ENCODE measurements at places on chromosomes 2 and 18.

DNA sequence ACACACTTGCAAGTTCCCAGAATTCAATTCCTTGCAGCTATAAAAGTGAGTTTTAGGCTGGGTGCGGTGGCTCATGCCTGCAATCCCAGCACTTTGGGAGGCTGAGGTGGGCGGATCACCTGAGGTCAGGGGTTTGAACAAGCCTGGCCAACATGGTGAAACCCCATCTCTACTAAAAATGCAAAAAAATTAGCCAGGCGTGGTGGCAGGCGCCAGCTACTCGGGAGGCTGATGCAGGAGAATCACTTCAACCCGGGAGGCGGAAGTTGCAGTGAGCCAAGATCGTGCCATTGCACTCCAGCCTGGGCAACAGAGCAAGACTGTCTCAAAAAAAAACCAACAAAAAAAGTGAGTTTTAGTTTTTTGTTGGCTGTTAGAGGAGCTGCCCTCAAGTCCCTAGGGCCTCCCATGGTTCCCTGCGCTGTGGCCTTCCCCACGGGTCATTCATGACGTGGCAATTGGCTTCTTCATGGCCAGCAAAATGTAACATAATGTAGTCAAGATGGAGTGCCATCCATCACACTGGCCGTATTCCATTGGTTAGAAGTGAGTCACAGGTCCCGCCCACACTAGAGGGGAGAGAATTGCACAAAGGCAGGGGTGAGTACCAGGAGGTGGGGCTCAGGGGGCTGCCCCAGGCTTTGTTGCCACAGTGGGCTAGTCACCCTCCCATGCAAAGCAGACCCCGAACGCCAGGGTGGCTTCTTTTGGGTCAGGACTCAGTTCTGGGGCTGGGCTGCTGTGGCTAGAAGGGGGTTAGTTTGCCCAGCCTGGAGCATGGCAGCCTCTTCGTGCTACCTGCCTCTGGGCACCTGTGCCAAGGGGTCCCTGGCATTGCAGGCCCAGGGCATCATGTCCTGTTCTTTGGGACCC lies 37.7 kb upstream of the INHBB start:
- DNase-seq: no peak

DNA sequence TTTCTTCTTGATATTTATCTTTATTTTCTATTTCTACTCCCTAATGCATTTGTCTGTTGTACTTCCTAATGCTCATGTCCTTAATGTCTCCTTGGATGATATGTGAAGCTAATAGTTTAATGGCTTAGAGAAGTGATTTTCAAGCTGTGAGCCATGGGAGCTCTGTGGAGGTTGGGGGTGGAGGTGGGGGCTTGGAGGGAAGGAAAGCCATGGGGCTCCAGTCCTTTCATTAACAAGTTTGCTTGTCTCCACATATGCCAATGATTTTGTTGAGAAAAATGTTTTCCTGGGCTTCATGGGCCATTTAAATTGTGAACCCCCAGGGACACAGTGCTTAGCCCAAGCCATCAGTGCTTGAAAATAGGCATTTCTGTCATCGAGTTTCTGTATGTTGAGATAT lies 264.1 kb downstream of the SCG2 start:
- DNase-seq: no peak

GRCh38 chr2:158319269-158319668 lies 137.3 kb downstream of the CCDC148 start:
- no peak for DNase-seq

DNA sequence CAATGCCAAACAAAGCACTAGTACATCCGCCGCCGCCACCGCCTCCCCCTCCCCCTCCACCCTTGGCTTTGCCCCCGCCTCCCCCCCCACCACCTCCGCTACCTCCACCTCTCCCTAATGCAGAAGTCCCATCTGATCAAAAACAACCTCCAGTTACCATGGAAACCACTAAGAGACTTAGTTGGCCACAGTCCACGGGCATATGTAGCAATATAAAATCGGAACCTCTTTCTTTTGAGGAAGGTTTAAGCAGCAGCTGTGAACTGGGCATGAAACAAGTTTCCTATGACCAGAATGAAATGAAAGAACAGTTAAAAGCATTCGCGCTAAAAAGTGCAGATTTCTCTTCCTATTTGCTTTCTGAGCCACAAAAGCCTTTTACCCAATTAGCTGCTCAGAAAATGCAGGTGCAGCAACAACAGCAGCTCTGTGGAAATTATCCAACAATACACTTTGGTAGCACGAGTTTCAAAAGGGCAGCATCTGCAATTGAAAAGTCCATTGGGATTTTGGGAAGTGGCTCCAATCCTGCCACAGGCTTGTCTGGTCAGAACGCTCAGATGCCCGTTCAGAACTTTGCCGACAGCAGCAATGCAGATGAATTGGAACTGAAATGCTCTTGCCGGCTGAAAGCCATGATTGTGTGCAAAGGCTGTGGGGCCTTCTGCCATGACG lies 168.0 kb downstream of the ASXL3 start:
- DNase-seq: no peak

GRCh38 chr18:43526426-43527145 lies 249.3 kb upstream of the SYT4 start:
- no peak for DNase-seq

DNA sequence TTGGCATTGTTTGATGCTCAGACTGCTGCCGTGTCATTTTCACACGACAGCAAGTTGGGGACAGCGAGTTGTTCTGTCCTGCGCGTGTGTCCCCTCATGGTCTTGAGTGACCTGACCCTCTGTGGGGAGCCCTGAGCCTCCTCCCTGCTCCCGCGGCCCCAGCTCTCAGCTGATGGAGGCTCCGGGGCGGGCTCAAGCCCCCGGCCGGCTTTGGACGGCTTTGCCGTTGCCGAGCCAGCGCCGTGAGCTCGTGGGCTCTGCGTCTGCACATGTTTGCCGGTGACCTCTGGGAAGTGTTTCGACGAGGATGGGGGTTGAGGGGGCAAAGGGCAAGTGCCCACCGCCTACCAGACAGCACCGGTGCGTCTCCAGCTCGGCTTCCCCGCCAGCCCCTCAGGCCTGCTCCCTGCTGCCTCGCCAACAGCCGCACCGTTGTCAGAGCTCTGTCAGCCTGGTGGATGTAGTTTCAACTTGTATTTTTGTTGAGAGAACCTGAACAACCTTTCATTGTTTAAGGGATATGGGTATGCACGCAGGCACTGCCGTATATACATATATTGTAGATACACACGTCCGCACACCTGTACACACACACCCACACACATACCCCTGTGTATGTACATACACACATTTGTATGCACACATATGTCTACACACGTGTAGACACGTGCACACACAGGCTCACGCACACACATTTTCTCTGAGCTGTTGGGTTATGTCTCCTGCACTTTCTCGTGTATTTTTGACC lies 13.7 kb downstream of the PDCD1 start:
- DNase-seq: no peak

GRCh38 chr2:73982140-73982617 lies 2.5 kb upstream of the TET3 start:
- DNase-seq: no peak

All from T-helper 22 cell (primary cell).